ENCODE measurements at places on chromosomes 5 and 9. TPM values are rescaled to one million over a fixed set of nuclear protein-coding genes. Genes with fewer than 3 reads are reported as not detected.

DNA sequence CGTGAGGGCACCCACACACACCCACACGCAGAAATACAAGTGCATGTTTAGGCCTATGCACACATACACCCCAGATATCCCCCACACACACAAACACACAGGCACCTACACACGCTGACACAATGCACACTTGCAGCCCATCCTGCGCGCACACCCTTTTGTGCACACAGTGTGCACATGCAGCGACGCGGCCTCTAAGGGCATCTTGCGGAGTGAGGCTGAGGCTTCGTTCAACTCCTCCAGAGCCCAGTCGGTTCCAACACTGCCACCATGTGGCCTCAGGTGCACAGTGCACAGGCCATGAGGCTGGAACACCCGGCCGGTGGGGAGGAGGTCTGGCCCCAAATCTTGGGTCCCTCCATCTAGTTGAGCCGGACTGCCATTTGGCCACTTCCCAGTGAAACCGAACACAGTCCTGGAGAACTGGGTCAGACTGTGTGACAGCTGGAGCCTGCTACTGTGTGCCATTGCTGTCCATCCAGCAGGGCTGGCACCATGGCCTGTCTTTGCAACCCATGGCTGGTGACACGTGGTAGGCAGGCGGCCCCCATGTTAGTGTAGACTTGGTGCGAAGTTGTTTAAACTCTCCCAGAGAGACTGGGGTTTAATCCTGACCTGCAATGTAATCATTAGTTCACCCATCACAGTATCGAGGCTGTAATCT, 97.7 kb upstream of the MVB12B start:
- H3K4me3 ChIP-seq, result no peak overlapping the region
- H3K27me3 ChIP-seq, result peaks cover 35% of the 10 kb centered on the region
- no peak overlapping the region for H3K27ac ChIP-seq
- H3K4me1 ChIP-seq, result peaks cover 1% of the 10 kb centered on the region

DNA sequence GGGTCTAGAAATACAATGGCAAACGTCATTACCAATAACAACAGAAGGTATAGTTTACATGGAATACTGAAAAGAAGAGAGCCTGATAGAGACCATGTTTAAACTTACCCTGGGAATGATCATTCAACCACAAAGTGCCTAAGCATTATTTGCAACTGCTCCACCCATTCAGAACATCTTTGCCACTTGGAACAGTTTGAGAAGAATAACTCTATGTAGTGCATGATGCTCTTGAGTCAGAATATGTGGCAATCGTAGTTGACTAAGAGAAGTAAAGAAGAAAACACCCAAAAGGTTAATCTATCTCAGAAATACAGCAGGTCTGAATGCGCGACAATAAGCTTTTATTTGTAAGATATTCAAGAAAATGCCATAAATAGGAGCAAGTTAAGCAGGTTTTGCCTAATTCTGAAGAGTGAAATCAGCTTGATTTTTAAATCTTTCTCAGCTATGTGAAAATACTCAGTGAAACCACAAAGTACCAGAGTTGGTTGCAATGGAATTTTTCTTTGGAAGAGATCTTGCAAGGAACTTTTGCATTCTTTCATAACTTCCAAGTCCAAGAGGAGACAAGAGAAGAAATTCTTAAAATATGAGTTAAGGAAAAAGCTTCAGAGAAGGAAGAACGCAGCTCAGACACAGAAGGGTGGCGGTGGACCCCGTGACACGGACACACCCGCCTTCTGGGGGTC, 64.3 kb downstream of the HABP4 start:
- peaks cover 5% of the 10 kb centered on the region for H3K36me3 ChIP-seq
- no peaks in the 10 kb centered on the region for H3K4me1 ChIP-seq
- H3K4me3 ChIP-seq, result no peak overlapping the region
- DNase-seq, result no peak

GRCh38 chr9:105700668-105701067, 6.3 kb downstream of the TMEM38B start:
- DNase-seq, result no peak
- H3K4me1 ChIP-seq, result peaks cover 29% of the 10 kb centered on the region
- H3K36me3 ChIP-seq, result no peaks in the 10 kb centered on the region
- H3K4me3 ChIP-seq, result no peak overlapping the region
- H3K27me3 ChIP-seq, result no peaks in the 10 kb centered on the region

TLX3 gene
- total RNA-seq, result not detected

MEGF10 gene
- total RNA-seq, result not detected

Measured in activated B cell treated with CpG ODN at 0.5 μM for 24 hours (primary cell).